ENCODE measurements at places on chromosomes 2 and 18. TPM values are rescaled to one million over a fixed set of nuclear protein-coding genes. Genes with fewer than 3 reads are reported as not detected.

Gene CCL20
- total RNA-seq: 158 TPM

Gene KCNG2
- not detected for total RNA-seq

Gene TCF23
- total RNA-seq: not detected

Gene NOL4
- total RNA-seq: under 0.01 TPM

Gene DYSF
- 7.0 TPM for total RNA-seq

Gene ILKAP
- 21.0 TPM for total RNA-seq

Gene TMBIM1
- 698 TPM for total RNA-seq

Gene PJVK
- total RNA-seq: not detected

Gene MYCN
- not detected for total RNA-seq

Gene CRYGC
- total RNA-seq: not detected

Gene NOSTRIN
- 0.72 TPM for total RNA-seq

Gene GRP
- total RNA-seq: not detected

Gene CYS1
- total RNA-seq: 8.4 TPM

Gene GALNT14
- 12.8 TPM for total RNA-seq

Gene ANTXR1
- 4.6 TPM for total RNA-seq

Gene GCG
- not detected for total RNA-seq

Gene ARHGEF4
- 50.6 TPM for total RNA-seq

Gene SLC19A3
- total RNA-seq: not detected

Gene FIGLA
- not detected for total RNA-seq

Gene DOK6
- under 0.01 TPM for total RNA-seq

Gene LYG2
- not detected for total RNA-seq

Gene ANKRD29
- total RNA-seq: 14.1 TPM

Gene GAL3ST2
- not detected for total RNA-seq

Gene VPS4B
- total RNA-seq: 114 TPM

Gene TEKT4
- not detected for total RNA-seq

Gene ALK
- not detected for total RNA-seq

Gene EMILIN1
- 0.24 TPM for total RNA-seq

Gene REEP1
- total RNA-seq: 0.24 TPM

Gene CPLX4
- total RNA-seq: 0.24 TPM

Gene UGT1A3
- 0.24 TPM for total RNA-seq

Gene TDRD15
- total RNA-seq: not detected

Gene MAP3K19
- total RNA-seq: not detected

Measured in tracheal epithelial cell (primary cell).